Cardiac atrium fibroblast (primary cell): ENCODE measurements at places on chromosomes 3 and 15. TPM values are rescaled to one million over a fixed set of nuclear protein-coding genes. Genes with fewer than 3 reads are reported as not detected.

The C2CD4A gene
- total RNA-seq = 0.72 and 7.9 TPM in 2 replicates

The SLC24A5 gene
- not detected in 2 replicates for total RNA-seq

The SPCS1 gene
- 151 and 153 TPM in 2 replicates for total RNA-seq

The GHSR gene
- total RNA-seq = not detected in 2 replicates

The TLR9 gene
- total RNA-seq = not detected in 2 replicates

The PLOD2 gene
- 318 and 416 TPM in 2 replicates for total RNA-seq

The GRAMD2A gene
- not detected in 2 replicates for total RNA-seq

The EFCAB12 gene
- total RNA-seq = not detected in 2 replicates

The CD96 gene
- total RNA-seq = 0.32 and 1.4 TPM in 2 replicates

The CA12 gene
- total RNA-seq = 64.3 and 163 TPM in 2 replicates

The SLC51A gene
- total RNA-seq = not detected in 2 replicates

The AADACL2 gene
- not detected in 2 replicates for total RNA-seq

The C3orf80 gene
- total RNA-seq = 0.18 and 0.81 TPM in 2 replicates

The PCSK6 gene
- 5.6 and 12.6 TPM in 2 replicates for total RNA-seq

The RHCG gene
- 0.16 TPM in 1 of 2 replicates, not detected in the other for total RNA-seq

The GAP43 gene
- total RNA-seq = not detected in 2 replicates

The ARPP19 gene
- total RNA-seq = 47.1 and 60.8 TPM in 2 replicates

The BOC gene
- 5.2 and 10.4 TPM in 2 replicates for total RNA-seq
